H54 (cell line): ENCODE measurements at places on chromosomes 2 and 18.

DNA sequence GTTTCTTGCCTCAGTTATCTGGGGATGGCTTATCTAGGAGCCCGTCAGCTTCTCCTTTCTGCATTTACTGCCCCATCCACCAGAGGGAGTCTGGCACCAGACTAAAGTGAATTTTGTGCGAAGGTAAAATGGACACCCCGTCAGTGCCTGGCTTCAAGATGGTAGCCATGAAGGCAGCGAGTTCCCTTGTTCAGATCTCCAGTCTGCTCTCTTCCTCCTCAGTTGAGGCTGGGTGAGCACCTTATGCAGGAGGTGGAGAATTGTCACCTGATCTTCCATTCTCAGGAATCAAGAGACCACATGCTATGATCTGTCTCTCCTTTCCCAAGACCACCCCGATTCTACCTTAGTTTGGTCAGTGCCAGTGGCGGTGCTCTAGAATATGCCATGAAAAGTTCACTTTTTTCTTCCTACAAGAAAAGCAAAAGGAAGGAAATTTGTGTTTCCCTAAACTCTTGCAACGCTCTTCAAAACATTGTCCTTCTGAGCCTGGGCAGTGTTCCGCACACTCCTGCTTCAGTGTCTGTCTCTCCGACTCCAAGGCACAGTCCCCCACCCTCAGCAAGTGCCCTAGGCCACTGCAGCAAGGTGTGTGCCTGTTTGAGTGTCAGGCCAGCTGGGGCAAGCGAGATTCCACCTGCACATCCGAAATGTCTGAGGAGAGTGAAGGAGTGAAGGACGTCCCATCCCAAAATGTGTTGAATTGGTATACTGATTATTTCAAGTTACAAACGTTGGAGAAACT lies 168.6 kb downstream of the SS18 start:
- DNase-seq: peak; percentile 11

GRCh38 chr2:45979065-45979464 lies 318.1 kb upstream of the EPAS1 start:
- no peak for DNase-seq

DNA sequence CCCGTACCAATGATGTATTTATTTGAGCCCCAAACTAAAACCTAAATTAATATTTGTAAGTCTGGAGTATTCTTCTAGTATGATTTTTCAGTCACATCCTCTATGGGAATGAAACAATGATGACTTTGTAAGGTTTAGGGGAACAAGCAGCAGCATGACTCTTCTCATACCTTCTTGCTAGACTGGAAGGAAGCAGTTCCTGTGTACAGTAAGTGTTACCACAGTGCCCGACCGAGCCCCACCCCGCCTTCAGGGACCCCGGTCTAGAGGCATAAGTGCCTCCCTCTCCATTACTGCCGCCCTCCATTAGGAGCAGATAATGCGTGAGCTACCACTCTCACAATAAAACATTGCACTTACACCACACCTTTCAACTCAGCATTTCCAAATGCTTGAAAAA lies 599.3 kb downstream of the ARHGAP15 start:
- DNase-seq: no peak

GRCh38 chr2:39492095-39492590 lies 55.1 kb upstream of the MAP4K3 start:
- peak; percentile 40 for DNase-seq

DNA sequence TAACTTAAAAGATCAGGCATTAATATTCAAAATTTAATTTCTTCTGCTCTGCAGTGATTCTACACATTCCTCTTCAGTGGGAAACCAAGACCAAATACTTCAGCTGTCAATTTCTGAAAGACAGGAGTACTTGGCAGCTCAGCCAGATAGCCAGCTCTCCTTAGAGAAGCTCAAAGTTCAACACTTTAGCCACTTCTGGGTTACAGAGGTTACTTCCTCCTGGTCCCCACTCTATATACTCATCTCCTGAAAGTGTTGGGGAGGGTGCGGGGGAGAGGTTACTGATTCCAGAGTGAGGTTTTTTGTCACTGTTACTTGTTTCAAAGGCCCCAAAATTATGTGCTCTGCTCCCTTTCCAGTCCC lies 4.1 kb downstream of the CYTIP start:
- DNase-seq: no peak

- no peak for DNase-seq
These were observed 857.7 kb downstream of the GALR1 start for GRCh38 chr18:78107363-78107762.

GRCh38 chr2:216560838-216561270 lies 62.2 kb downstream of the RPL37A start:
- DNase-seq: no peak

DNA sequence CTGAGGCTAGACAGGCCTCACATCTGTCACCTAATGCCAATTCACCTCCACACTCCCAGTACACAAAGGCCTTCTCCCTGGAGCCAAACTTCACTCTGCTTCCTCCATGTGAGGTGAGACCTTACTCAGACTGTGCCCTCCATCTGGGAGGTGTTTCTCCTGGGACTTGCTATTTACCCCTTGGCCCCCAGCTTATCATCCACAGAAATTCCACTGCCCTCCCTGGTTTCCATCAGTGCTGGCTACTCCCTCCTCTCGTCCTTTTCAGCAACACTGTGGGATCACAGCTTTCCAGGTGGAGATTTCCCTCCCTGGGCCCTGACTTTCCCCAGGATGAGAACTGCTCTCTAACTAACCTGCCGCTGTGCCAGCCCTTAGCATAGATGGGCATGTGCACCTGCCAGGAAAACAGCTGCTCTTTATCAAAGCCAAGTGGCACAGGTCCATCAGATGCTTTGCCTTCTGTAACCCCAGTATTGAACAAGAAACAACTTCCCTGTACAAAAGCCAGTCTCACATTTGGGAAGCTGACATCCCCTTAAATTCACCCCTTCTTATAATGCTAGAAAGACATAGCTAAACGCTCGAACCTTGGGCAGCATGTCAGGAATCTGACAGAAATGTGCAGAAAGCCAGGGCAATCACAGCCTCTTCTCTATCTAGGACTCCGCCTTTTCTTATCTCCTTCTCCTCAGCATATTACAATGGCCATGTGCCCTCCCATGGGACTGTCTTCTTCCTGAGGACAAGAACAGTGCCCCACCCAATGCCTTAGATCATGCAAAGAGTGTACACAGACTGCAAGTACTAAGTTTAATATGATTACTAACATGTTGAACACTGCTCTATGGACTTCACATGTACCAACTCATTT lies 535.5 kb upstream of the ID2 start:
- DNase-seq: no peak

GRCh38 chr2:5433855-5434254 lies 258.3 kb upstream of the SOX11 start:
- no peak for DNase-seq

DNA sequence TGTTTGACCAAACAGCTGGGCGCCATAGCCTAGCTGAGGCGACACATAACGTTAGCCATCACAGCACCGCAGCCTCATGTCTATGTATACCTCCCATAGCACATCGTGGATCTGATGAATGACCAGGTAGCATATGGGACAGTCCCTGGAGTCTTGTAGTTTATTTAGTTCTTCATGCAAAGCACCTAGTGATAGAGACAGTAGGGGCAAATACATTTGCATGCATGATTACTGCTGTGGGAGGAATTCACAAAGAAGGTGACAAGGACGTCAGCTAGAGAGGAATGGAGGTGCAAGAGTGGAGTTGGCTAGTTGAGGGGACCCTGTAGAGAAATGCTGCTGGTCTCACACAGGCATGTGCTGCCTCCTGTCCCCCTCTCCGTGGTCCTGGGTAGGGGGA lies 478.9 kb upstream of the HS6ST1 start:
- no peak for DNase-seq

DNA sequence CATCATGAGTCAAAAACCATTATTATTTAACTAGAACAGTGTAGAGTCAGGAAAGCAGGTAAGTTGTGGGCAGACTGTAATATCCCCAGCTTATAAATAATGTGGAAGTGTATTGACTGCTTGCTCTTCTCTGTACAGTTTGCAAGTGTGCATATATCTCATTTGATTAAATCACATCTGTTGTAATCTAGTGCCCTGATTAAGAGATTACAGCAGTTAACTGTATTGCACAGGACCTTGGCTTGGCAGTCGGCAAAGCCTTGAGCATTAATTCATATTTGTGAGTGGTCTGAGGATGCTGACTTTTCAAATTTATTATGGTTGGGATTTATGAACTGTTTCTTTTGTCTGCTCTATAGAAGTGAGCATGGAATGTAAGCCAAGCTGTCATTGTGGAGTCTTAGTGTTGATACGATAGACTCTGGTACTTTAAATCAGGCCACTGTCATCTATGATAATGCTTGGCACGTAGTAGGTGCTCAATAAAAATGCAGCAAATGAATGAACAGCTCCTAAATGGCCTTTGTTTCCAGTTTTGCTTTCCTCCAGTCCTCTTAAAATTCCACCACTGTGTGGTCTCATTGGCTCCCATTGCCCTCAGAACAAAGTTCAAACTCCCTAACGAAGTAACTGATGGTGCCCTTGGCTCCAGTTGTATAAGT lies 48.3 kb downstream of the RAB31 start:
- DNase-seq: no peak

DNA sequence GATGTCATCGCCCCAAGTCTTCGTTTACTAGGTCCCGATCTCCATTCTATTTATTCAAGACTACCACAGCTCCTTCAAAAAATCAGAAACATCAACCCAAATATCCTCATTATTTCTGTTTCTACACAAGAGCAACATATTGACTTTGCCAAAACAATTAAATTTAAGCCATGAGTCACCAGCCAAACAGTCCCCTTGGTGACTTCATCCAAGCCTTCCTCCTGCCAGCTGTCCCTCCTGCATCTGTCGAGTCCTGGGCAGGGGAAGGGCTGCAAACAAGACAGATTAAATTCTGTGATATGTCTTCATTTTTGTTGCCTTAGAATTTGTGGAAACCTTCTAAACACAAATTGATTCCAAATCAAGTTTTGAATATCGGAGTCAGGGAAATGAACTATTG lies 110.3 kb downstream of the SP3 start:
- no peak for DNase-seq

DNA sequence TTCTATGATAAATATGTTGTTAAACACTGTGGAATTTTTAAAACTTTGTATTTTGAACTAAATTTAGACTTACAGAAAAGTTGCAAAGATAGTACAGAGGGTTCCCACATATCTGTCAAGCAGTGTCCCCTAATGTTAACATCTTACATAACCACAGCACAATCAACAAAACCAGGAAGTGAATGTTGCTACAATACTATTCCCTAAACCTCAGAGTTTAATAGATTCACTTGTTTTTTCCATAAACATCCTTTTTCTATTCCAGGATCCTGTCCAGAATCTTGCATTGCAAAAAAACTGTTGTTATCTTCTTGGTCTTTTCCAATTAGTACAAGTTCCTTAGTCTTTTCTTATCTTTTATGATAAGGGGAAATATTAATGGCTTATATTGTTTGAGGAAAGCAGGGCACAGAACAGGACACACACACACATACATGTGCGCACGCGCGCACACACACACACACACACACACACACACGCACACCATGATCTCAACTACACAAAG lies 251.1 kb upstream of the TRIB2 start:
- no peak for DNase-seq

GRCh38 chr2:229974266-229974665 lies 52.0 kb downstream of the FBXO36 start:
- no peak for DNase-seq

GRCh38 chr2:86393521-86394491 lies 47.4 kb upstream of the KDM3A start:
- peak; percentile 30 for DNase-seq

- no peak for DNase-seq
These were observed 68.7 kb upstream of the LYPD6 start for GRCh38 chr2:149261692-149262091.

GRCh38 chr2:45182667-45183295 lies 173.5 kb upstream of the SIX2 start:
- no peak for DNase-seq

DNA sequence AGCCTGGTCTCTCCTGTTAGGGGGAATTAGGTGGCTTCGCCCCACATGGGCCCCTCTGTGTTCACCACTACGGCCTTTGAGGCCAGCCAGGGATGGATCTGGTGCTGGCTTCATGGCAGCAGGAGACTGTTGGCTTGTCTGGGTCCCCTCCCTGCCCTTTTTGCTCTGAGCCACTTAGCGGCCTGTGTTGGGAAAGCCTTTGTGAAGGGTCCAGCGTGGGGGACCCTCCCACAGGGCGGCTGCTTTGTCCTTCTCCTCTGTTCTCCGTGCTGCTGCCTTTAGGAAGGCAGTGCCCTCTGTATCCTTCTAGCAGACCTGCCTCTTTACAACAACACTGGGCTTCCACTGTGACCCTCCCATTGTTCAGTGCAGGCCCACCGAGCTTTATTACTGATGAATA lies 118.4 kb downstream of the TSN start:
- no peak for DNase-seq

DNA sequence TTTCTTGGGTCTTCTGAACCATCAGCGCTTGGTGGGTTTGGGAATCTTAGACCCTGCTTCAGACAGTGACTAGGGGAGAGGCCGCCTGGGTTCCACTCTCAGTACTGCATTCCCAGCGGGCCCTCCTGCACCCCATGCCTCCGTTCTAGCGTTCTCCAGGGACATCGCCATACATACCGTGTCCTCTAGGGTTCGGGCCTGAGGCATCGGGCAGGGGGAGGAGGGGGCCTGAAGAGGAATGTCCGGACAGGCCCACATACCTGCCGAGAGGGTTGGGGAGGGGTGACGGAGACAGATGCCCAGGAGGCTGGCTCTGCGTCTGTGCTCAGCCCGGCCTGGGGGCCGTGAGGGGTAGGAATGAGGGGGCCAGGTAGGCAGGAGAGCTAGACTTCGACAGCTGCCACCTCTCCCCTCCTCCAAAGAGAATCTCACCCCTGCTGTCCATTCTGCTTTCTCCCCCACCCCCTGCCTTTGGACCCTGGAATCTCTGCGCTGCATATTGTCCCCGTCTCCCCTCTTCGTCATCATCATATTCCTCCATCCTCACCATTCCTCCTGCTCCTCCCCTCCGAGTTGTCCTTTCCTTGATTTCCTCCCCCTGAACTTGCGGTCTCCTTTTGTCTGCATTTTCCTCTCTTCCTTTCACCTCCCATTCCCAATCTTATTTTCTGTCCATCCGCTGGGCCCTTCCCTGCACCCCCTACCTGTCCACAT lies 7.8 kb upstream of the WNT10A start:
- no peak for DNase-seq

DNA sequence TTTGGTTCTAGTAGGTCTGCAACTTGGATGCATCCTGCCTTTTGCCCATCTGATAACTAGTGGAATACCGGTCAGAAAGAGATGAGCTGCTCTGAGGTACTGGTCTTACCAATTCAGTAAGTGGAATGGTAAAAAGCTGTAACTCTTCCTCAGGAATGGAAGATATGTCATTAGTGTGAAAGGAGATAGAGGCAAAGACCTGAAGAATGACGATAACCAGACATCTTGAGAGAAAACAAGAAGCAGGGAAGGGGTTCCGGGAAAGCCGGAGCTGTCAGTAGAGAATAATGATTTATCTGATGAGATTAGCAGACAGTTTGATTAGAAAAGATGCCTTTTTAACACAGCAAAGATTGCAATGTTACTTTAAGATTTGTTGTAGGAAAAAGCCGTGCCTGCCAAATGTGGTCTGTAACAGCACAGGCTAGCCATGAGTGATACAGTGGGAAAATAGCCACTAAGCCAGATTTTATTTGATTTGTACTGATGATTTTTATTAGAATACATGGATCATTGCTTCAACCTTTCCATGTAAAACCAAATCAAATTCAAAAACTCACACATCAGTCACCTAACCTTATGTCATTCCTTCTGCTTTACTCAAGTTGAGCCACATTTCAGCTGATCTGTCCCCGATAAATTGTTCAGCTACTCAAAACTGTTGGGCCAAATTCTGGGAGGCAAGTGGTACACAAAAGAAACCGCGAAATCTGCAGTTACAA lies 110.0 kb downstream of the TCF4 start:
- no peak for DNase-seq
